ENCODE measurements at places on chromosomes 7 and 10.

DNA sequence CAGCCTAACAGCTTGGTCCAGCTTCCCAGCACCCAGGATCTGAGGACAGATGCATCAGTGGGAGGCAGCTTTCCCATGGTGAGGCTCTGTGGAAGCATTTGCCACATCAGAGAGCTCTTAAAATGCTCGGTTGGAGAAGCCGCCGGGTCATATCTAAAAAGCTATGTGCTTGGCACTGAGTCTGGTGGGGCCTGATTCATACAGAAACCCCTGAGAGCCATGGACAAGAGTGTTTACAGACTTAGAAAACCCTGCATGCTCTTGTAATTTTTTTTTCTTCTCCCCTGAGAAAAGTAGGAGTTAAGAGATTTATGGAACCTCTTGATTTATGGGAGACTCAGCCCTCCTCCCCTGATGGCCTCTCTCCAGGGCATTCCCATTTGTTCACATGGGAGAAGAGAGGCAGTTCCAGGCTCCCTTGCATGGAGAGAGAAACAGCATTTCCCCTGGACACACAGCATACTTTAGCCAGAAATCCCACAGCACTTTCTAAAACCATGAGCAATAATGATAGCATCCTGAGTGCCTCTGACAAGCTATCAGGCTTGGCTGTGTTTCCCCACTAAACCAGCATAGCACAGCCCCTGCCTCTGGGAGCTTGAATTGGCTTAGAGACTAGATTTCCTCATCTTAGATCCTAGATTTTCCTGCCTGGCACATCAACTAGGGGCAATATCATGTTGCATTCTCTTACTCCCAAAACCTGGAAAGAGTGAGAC, 322.1 kb upstream of the AUTS2 start:
- no peak for DNase-seq

DNA sequence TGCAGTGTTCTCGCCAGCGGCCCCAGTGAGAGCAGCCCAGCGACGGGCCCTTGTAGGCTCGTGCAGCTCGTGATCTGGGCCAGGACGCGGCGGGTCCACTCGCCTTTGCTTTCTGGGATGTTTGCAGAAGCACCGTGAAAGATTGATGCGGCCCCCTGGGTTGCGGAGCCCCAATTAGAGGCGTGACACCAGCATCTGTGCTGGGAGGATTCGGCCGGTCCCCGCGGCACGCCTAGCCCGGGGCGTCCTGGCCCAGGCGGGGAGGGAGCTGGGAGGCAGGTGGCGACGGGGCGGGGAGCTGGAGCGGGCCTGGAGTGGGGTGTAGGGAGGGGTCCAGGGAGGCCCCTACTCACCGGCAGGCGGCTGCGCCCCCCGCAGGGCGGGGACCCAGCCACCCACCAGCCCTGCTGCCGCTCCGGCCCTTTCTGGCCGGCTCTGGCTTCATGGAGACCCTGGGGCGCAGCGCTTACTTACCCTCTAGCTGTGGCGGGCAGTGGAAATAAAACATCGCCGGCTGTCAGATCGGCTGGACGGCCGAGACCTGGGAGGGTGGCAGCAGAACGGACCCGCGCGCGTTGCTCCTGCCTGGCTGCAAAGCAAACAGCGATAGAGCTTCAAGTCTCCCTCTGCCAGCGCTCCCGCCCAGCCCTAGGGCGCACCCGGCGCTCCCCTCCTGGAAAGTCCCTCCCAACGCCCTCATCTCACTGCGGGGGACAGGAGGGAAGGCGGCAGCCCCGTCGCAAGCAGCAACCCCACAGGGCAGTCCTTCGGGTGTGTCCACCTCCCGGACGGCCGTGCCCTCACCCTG, 752 bp downstream of the DRGX start:
- DNase-seq, result no peak

GRCh38 chr10:811379-812175, 119.9 kb downstream of the LARP4B start:
- DNase-seq, result no peak

DNA sequence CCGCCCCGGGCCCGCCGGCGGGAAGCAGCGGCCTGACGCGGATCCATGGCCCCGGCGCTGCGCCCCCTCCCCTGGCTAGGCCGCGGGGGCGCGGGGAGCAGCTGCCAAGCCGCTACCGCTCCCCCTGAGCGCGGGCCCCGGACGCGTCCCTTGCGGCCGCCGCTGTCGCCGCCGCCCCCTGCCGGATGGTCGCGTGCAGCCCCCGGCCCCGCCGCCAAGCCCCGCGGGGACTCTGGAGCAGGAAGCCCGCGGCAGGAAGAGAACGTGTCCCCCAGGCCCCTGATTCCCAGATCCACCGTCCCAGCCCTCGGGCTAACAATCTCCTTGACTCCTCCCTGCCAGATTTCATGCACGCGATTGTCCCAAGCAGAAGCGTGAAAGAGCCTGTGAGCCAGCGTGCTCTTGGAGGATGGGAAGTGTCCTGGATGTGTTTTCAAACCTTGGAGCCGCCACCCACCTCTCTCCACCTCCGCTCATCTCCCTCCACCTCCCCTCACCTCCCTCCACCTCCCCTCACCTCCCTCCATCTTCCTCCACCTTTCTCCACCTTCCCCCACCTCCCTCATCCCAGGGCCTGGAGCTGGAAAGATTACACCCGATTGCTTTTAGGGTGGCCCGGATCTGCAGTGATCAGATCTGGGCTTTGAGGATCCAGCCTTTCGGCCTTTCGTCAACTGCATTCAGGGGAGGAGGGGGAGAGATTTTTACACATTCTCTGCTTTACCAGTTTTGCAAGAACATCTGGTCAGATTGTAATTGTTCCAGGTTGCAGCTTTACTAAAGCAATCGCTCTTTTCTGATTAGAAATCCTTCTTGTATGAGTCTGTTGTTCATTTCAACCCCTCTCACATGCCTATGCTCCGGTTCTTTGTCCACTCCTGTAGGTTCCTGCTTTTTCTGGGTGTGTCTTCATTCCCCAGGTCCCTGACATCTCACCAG, 570 bp upstream of the PRTFDC1 start:
- DNase-seq, result no peak

- DNase-seq, result no peak
Observed at GRCh38 chr7:7479275-7479805, 56.3 kb downstream of the COL28A1 start.

DNA sequence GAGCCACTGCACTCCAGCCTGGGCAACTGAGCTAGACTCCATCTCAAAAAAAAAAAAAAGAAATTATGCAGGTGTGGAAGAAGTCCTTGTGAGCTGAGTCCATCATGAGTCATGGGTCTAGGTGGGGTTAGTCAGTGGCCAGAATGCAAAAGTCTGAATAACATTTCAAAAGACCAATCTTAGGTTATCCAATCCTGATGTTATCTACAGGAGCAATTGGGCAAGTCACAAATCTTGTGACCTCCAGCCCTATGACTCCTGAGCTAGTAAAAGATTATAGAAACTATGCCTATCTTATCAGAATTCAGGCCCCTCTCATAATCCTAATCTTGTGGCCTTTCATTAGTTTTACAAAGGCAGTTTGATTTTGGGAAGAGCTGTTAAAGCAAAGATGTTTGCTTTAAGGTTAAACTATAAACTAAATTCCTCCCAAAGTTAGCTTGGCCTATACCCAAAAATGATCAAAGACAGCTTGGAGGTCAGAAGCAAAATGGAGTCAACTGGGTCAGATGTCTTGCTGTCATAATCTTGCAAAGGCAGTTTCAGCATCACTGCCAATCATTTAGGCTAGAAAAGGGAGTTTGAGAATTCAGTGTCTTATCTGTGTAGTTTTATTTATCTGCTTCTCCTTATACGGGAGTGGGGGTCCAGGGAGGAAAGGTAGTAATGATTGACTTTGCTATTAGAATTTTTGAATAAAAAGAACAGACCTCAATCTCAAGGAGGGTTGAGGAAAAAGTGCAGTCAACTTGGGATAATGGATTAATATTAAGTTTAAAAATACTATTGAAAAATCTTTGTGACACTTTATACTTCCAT, 71.2 kb upstream of the TRIM24 start:
- DNase-seq, result no peak

GRCh38 chr7:135745703-135746312, 2.8 kb downstream of the FAM180A start:
- DNase-seq, result no peak

DNA sequence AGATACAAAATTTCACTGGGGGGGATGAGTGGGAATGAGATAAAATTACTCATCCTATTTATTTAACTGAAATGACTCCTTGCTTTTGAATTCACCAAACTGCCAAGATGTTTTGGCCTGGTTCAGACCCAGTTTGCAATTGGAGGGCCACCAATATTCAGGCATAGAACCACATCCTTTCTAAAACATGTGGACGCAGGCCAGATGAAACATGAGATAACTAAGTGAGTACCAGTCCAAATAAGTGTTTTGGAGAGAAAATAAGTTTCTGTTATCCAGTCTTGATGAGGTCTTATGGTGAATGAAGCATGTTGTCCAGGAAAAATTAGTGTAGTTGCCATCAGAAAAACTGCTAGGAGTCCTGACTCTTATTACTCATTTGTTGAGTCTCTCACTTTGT, 36.3 kb upstream of the PDK4 start:
- no peak for DNase-seq

DNA sequence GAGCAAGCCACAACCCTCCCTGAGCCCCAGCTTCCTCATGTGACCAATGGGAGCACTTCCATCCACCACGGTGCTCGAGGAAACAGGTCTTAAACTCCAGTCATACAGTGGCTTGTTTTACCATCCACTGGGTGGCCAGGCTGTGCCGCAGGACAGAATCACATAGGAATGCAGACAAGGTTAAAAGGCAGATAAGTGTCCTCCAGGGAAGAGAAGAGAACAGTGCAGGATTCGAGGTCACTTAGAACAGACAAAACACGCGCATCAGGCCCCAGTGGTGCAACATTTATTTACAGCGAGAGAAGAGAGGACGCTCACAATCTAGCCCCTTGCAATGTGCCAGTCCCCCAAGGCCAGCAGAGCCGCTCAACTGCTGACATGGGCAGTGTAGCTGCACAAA, 92.8 kb downstream of the TMEM130 start:
- DNase-seq, result no peak

GRCh38 chr7:126016722-126017121, 1087.1 kb upstream of the POT1 start:
- no peak for DNase-seq

- DNase-seq, result no peak
Observed at GRCh38 chr10:79051766-79052165, 17.0 kb upstream of the ZMIZ1 start.

DNA sequence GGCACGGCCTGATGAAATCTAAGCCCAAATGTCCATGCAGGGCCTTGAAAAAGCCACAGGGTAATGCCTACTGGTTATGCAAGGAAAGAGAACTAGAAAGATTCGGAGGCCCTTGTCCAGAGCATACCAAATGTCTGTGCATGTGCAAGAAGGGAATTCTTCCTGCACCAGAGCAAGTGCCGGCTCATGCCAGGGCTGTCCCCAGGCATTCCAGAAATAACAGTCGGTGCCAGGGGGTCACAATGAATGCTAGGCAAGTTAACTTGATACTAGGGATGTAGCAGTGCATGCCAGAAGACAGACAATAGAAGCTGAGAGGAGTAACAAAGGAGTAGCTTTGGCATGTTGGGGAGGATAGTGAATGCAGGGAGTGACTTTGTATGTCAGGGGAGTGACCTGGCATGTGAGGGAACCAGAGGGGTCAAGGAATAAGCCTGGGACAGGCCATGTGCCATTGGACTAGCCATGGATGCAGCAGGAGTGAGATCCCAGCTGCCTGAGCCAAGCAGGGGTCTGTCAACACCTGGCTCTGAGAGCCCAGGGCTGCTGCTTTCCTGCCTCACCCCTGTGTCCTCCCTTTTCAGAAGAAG, 119.5 kb upstream of the UNC5B start:
- no peak for DNase-seq

- DNase-seq, result no peak
Observed at GRCh38 chr10:25902002-25902401, 32.0 kb upstream of the MYO3A start.

DNA sequence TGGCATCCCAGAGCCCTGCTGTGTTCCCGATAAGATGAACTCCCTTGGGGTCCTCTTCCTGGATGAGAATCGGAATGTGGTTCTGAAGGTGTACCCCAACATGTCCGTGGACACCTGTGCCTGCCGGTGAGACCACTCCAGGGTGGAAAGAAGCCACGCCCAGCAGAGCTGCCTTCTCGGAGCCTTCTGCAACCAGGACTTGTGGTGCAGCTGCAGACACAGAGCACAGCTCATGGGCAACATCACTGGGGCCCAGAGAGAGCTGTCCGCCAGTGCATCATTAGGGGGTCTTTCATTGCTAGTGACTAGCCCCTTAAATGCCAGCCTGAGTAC, 9.6 kb upstream of the GDF2 start:
- DNase-seq, result no peak

- no peak for DNase-seq
Observed at GRCh38 chr7:138002828-138003189, 923 bp upstream of the CREB3L2 start.

DNA sequence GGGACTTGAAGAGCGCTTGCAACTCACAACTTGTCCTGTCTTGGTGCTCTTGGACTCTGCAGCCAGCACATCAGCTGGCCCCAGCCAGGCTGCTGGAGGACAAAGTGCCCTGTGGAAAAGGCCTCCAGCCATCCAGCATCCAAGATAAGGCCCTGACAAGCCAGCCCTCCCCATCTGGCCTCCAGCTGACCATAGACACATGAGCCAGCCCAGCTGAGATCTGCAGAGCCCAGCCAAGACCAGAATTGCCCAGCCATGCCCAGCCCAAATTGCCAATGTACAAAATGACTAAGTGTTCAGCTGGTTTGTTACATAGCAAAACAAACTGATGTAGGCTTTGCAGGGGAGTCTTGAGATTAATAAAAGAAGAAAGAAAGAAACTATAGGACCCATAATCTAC, 36.0 kb upstream of the FRMD4A start:
- DNase-seq, result no peak

- DNase-seq, result no peak
Observed at GRCh38 chr10:103671126-103671895, 177.8 kb downstream of the NEURL1 start.

DNA sequence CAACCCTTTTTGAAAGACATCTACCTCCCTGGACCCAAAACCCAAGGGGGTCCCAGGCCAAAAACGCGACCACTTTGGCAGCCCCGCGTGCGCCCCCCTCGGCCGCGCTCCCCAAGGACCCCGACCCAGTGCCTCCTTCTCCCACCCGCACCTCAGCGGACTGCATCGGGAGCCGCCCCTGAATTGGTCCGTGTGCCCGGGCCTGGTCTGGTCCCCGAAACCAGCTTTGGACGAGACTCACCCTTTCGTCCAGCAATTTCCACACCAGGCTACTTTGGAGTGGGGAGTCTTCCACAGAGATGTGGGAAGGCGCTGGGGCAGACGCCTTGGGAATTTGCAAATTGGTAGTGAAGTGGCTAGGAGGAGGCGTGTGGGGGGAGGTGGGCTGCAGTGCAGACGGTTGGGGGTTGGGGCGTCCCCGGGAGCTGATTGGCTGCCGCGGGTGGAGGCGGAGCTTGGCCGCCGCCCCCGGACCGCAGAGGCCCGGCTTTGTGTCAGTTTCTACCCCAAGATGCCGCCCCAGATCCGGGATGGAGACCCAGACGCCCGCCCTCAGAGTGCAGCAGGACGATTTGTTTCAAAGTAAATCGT, 16.9 kb downstream of the TCAF1 start:
- no peak for DNase-seq

DNA sequence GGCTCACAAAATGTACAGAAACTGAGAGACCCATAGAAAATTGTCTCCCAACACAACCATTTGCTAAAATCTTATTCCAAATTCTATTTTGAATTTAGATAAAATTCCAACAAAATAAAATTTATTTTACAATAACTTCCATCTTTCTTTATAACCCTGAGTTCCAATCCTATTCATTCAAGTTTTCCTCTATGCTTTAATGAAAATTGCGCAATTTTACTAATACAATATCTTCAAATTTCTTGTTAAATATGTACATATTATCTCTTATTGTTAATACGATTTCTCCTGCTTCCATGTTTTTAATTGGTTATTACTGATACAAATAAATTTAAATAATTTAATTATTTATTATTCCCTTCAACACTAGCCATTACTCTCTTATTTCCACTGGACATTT, 645.2 kb upstream of the COBL start:
- no peak for DNase-seq

All from NCI-H1436 treated with DMSO at 0.1 percent for 48 hours (cell line).